ENCODE measurements at places on chromosomes 16 and 17.

DNA sequence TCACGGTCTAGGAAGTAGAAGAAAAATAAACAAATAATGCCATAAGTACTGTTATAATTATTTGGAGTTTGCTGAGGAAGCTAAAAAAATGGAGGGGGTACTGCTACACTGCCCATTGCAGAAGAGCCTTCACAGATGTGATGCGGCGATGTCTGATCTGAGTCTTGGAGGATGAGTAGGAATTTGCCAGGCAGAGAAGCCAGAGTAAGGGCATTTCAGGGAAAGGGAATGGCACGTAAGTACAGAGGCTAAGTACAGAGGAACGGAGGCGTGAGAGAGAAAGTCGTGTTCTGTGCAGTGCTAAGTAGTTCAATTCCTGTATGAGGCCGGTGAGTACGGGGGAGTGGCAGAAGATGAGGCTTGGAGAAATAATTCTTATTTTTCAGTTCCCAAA, 741 bp upstream of the GRB2 start:
- peak; percentile 25 for DNase-seq

- DNase-seq, result no peak
These were observed 88.2 kb downstream of the TBC1D16 start for GRCh38 chr17:79947351-79948031.

GRCh38 chr17:66654106-66654740, 180.7 kb upstream of the CACNG5 start:
- no peak for DNase-seq

- DNase-seq, result no peak
These were observed 9.9 kb downstream of the PER1 start for GRCh38 chr17:8142158-8142886.

- no peak for DNase-seq
These were observed 105.8 kb downstream of the ZNF778 start for GRCh38 chr16:89323120-89323960.

All from small intestine (tissue), 16 donors.